ENCODE measurements at places on chromosomes 11 and 22. TPM values are rescaled to one million over a fixed set of nuclear protein-coding genes. Genes with fewer than 3 reads are reported as not detected.

DNA sequence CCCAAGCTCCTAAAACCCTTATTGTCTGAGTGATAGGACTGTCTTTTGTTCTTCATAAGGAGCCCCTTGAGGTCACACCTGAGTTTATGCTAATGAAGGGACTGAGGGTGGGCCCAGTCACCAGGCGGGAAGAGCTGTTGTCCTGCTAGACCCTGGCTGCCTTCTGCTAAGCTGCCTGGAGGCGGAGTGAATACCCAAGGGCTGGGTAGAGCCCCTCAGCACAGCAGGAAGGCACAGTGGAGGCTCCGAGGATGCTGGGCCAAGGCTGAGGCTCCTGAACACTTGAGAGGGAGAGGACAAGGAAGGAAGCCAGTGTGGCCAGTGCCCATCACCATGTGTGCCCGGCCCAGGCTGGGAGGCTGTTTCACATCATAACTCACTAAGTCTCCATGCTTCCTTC, 4.8 kb upstream of the PHF21B start:
- H3K4me3 ChIP-seq, result no peak overlapping the region
- peaks cover 2% of the 10 kb centered on the region for H3K27me3 ChIP-seq
- no peaks in the 10 kb centered on the region for H3K4me1 ChIP-seq

DNA sequence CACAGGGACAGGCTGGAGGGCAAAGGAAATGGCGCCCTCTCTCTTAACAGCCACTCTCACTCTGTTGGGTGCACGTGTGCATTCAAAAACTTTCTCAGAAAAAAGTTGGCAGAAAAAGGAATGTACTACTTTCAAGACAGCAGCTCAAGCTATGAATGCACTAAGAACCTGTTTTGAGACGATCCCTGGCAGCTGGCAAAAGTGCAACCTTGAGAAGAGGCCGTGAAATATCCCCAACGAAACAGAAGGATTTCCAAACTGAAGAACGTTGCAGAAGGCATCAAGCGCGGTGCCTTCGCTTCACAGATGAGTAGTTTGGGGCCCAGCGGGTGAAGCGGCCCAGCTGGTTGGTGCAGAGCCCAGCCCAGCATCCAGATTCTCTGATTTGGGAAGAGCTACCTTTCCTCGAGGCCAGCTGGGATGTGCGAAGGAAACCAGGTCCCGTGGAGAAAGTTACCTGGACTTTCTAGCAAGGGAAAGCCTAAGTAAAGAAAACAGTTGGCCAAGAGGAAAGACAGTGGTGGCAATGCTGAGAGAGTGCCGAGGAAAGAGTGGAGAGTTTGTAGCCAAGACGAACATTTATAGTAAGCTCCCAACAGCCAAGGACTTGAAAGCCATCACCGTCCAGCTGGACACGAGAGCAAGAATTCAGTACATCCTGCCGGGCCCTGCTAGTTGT, 16.3 kb downstream of the IFT27 start:
- no peak overlapping the region for H3K4me3 ChIP-seq
- DNase-seq, result no peak
- no peaks in the 10 kb centered on the region for H3K4me1 ChIP-seq

DNA sequence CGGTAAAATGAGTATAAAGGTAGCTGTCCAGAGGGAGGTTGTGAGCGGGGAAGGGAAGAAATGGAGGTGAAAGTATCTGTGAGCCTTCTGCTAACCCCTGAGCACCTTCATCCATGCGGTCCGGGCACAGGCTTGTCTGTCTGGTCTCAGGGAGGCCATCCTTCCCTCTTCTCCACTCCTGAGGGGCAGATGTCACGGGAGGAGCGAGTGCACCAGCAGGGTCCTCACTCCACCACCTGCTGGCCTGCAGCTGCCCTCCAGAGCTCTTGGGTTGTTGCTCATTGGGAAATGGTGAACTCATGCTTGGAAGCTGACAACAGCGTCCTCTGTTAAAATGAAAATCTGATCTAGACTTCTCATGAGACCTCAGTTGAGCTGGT, 33.8 kb upstream of the WNT11 start:
- no peaks in the 10 kb centered on the region for H3K36me3 ChIP-seq
- no peaks in the 10 kb centered on the region for H3K27me3 ChIP-seq
- DNase-seq, result no peak

DNA sequence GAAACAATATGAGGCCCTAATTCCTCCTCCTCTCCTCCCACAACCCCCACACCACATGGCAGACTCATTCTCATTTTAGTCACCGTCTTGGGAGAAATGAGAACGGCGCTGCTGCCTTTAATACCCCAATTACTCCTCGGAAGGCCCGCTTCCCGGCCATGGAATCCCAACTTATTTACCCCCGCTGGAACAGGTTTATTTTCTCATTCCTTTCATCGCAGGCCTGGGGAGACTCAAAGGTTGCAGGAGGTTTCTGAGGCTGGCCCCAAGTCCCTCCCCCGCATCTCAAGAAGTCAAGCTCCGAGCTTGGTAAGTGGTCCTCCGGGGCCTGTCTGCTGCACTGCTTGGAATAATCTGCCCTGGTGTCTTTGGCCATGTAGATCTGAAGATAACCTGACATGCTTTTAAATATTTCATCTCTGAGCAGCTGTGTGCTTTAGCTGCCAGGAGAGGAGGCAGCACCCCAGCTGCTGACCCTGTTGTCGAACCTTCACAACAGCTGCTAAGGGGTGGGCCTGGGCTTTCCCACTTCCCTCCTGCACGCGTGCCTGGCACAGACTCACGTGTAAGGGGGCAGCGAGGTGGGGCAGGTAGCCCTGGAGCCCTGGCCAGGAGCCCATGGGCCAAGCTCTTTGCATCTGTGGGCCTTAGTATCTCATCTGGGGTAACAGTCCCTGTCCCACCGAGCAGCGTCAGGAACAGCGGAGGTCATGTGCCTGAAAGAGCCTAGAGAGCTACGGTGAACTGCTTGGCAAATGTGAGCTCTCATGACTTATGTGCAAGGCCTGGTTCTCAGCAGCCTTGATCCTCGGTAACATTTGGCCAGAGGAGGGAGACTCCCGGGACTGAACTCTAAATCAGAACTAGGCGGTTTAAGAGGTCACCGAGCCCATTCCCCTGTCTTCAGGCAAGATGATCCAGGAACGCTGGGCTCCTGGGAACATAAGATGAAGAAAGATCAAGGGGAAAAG, 164.6 kb downstream of the ST3GAL4 start:
- no peak overlapping the region for H3K4me3 ChIP-seq
- DNase-seq, result no peak
- no peaks in the 10 kb centered on the region for H3K36me3 ChIP-seq
- H3K27ac ChIP-seq, result no peak overlapping the region
- no peaks in the 10 kb centered on the region for H3K4me1 ChIP-seq

GRCh38 chr11:32893093-32893342, 407 bp downstream of the QSER1 start:
- H3K36me3 ChIP-seq, result peaks cover 18% of the 10 kb centered on the region
- no peaks in the 10 kb centered on the region for H3K27me3 ChIP-seq
- peaks cover 9% of the 10 kb centered on the region for H3K4me1 ChIP-seq

CNGA4 gene
- not detected for total RNA-seq

Data from K562 (cell line).